ENCODE measurements at places on chromosomes 2 and 18.

DNA sequence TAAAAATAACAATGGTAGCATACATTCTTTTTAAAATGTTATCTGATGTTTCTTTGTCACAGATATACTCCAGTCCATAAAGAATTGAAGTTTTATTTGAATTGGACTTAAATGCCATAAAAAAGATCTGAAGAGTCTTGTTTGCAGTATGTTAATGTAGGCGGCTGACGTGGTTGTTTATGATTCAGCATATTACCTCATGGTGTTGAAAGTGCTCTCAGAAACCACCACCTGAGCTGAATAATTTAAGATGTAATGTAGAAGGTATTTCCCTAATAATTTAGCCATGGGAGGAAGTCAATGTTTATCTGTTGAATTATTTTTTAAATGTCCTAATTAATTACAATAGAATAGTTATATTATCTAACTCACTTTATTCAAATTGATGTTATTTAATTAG is 58.6 kb upstream of the CHN1 start:
- DNase-seq: no peak

DNA sequence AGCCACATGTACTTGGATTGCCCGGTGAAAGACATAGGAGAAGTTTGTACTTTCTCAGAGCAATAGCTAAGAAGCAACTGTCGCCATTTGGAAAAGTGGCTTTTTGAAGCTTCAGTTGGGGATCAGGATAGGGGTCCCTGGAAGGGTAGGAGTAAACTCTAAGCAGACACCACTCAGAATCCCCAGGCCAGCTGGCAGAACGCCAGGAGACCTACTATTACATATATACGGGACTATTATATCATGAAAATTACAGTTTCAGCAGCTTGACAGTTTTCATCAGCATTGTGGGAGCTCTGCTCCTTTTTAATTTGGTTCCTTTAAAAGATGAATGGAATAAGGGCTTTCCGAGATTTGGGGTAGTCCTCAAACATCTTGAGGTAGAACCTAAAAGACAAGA is 54.9 kb downstream of the SRD5A2 start:
- DNase-seq: no peak

- no peak for DNase-seq
Measured at GRCh38 chr2:168500516-168500915, 44.4 kb downstream of the CERS6 start.

DNA sequence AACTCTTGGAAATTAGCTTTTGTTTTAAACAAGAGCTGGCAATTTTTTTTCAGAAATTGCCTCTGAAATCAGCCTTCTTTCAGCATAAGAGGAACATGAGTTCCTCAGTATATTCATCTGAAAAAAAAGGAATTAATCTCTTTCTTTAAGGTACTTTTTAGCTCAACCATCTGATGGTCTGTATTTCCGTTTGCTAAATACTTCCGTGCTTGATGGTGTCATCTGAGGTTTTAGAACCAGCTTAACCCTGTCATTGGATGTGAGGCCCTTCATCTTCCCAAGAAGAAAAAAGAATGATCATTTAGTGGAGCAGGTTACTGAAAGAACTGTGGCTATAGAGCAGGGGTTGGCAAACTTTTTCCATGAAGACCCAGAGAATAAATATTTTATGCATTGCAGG is 175.0 kb downstream of the TRABD2A start:
- no peak for DNase-seq

DNA sequence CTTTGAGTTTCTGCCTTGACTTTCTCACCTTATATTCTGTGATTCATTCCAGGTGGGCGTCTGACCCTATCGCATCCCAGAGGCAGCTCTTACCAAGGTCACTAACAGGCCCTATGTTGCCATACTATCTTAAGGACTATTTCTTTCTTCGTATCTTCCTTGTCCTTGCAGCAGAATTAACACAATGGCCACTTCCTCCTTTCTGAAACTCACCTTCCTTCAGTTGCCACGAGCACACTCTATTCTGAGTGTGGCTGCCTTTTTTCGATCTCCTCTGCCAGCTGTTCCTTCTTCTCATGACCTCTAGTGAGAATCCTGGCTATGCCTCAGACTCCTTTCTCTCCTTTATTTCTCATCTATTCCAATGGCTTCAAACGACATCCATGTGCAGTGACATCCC is 160.4 kb upstream of the CCDC195 start:
- DNase-seq: no peak

DNA sequence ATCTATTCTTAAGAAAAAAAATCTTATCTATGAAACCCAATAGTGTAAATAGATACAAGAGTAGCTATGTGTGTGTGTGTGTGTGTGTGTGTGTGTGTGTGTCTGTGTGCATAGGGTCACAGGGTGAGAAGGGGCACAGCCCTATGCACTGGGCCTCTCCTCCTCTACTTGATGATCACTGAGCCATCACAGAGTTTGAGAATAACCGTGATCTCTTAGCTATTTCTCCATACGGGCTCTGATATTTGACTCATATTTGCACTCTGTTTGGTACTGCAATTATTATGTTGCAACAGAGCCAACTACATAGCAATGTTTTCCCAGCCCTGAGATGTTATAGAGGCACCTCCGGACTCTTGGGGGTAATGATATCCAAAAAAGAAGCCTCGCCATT is 28.8 kb upstream of the SLC40A1 start:
- DNase-seq: no peak

- DNase-seq: no peak
Measured at GRCh38 chr2:98170076-98170475, 83.1 kb downstream of the VWA3B start.

DNA sequence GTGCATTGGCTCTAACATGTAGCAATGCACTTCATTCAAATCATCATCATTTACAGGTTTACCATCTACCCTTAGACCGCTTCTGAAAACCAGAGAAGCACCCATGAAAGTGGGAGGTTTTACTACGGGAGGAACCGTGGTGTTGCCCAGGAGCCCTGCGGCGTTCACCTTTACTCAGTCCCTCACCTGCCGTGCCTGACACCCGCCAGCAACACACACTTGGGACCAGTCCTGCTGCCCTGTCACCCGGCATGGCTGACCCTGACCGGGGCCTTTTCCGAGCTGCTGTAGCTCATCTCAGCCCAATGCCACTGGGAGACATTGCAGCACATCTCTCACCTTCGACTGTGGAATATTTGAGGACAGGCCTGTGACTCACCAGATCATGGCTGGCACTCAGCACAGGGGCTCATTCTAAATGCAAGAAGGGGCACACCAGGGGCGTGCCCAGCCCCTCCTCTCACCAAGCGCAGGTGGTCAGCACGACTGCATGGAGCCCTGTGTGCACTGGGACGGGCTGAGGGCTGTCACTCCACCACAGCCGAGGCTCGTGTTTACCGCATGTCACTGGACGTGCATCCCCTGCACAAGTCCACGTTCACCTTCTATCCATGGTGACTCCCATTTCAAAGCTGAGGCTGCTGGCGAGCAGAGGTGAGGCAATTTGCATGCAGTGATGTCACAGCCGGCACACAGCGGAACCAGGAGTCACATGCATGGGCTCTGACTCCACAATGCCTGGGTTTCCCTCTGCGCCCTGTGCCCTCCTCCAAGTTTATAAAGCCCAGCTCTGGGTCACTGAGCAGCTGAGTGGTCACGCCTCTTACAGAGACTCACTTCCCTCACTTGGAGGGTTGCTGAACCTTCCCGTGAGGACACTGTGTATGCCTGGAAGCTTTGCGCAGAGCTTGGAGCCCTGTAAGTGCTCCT is 76.7 kb upstream of the SNTG2 start:
- no peak for DNase-seq

- no peak for DNase-seq
Measured at GRCh38 chr2:105541189-105542050, 142.6 kb upstream of the FHL2 start.

- no peak for DNase-seq
Measured at GRCh38 chr2:113258471-113259147, 20.1 kb downstream of the PAX8 start.
